Activated naive CD4-positive, alpha-beta T cell (primary cell): ENCODE measurements at places on chromosomes 2 and 18.

GRCh38 chr2:37377187-37377532 is 32.7 kb downstream of the QPCT start:
- no peak for DNase-seq

- no peak for DNase-seq
Measured at GRCh38 chr2:161146209-161146775, 13.9 kb upstream of the TANK start.

DNA sequence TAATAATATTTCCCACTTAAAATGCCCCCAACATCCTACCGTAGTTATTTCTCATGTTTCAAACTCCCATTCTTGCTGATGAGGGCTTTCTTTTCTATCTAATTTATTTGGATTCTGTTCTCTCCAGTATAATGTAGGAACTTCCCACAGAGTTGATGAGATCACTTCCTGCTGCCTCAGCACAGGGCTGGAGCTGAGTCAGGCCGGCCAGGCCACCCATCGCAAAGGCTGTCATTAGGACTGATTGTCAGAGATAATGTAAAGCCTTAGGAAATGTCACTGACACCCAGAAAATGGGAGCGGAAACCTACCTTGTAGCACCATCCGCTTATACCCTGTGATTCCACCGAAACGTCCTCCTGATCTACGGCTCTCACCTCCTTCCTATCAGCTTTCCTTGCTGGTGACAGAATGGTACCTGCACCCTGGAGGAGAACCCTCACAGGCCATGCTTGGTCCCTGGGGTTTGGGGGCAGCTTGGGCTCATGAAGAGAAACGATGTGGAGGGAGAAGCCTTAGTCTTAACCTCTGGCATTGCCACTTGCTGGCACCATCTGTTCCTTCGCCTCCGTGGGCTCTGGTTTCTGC is 672.8 kb upstream of the ID2 start:
- no peak for DNase-seq

- DNase-seq, result no peak
Measured at GRCh38 chr18:6994771-6995430, 122.7 kb downstream of the LAMA1 start.

DNA sequence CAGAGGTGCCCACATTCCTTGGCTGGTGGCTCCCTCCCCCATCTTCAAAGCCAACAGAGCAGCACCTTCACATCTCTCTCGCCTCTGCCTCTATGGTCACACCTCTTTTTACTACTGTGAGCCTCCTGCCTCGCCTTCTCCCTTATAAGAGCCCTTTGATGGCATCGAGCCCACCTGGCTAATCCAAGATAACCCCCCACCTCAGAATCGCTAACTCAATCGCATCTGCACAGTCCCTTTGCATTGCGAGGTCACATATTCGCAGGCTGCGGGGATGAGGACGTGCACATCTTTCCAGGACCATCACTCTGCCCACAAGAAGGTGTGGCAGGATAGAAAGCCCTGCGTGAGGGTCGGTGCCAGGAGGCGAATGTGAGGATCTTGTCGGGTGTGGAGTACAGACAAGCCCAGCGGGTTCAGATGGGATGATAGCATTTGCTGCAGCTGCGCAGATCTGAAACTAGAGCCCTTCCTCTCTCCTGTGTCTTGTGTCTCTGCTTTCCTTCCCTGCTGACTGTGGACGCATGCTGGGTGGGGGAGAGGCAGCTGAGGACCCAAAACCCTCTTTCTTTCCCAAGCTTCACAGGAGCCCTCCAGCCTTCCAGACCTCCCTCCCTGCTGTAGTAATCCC is 148.3 kb upstream of the HDAC4 start:
- no peak for DNase-seq

- DNase-seq, result no peak
Measured at GRCh38 chr2:149828520-149829210, 241.1 kb upstream of the MMADHC start.

- DNase-seq, result no peak
Measured at GRCh38 chr2:39881494-39881893, 102.4 kb upstream of the THUMPD2 start.

- DNase-seq, result no peak
Measured at GRCh38 chr2:240582781-240583180, 3.8 kb upstream of the CAPN10 start.
